ENCODE measurements at places on chromosomes 2 and 18. TPM values are rescaled to one million over a fixed set of nuclear protein-coding genes. Genes with fewer than 3 reads are reported as not detected.

DCC gene
- polyA plus RNA-seq, result 5.8 TPM

ARHGEF33 gene
- 2.5 TPM for polyA plus RNA-seq

MAL gene
- polyA plus RNA-seq, result 306 TPM

ANKRD30B gene
- 0.14 TPM for polyA plus RNA-seq

UGT1A10 gene
- not detected for polyA plus RNA-seq

SLC5A7 gene
- 0.76 TPM for polyA plus RNA-seq

VIT gene
- polyA plus RNA-seq, result not detected

E2F6 gene
- 20.2 TPM for polyA plus RNA-seq

CROCC2 gene
- polyA plus RNA-seq, result 0.04 TPM

KRTCAP3 gene
- 9.5 TPM for polyA plus RNA-seq

SOX11 gene
- 17.3 TPM for polyA plus RNA-seq

DPP10 gene
- polyA plus RNA-seq, result 10.2 TPM

ANKAR gene
- polyA plus RNA-seq, result 6.2 TPM

ONECUT2 gene
- 0.14 TPM for polyA plus RNA-seq

ZBTB14 gene
- 21.1 TPM for polyA plus RNA-seq

UBR3 gene
- 35.3 TPM for polyA plus RNA-seq

AKAIN1 gene
- polyA plus RNA-seq, result not detected

RNPEPL1 gene
- polyA plus RNA-seq, result 36.7 TPM

VPS4B gene
- polyA plus RNA-seq, result 57.7 TPM

NAGK gene
- 113 TPM for polyA plus RNA-seq

SERPINB3 gene
- polyA plus RNA-seq, result not detected

RBM43 gene
- polyA plus RNA-seq, result 13.5 TPM

ASNSD1 gene
- polyA plus RNA-seq, result 53.6 TPM

FAP gene
- 5.5 TPM for polyA plus RNA-seq

C1QL2 gene
- polyA plus RNA-seq, result not detected

CDH2 gene
- 79.9 TPM for polyA plus RNA-seq

NEURL3 gene
- 5.5 TPM for polyA plus RNA-seq

IL37 gene
- polyA plus RNA-seq, result not detected

PLEKHH2 gene
- 66.9 TPM for polyA plus RNA-seq
